ENCODE measurements at places on chromosomes 2 and 18. TPM values are rescaled to one million over a fixed set of nuclear protein-coding genes. Genes with fewer than 3 reads are reported as not detected.

The OTX1 gene
- 7.1 TPM for total RNA-seq

The VIT gene
- not detected for total RNA-seq

The TGFA gene
- 104 TPM for total RNA-seq

The CWC22 gene
- total RNA-seq: 20.5 TPM

The KDSR gene
- total RNA-seq: 53.3 TPM

The CHRND gene
- not detected for total RNA-seq

Measured in Calu3 (cell line).